ENCODE measurements at places on chromosomes 3 and 15.

GRCh38 chr3:21752749-21753347 is 1.8 kb upstream of the ZNF385D start:
- DNase-seq, result no peak

- DNase-seq, result no peak
These were observed 14.7 kb upstream of the PLA2G4F start for GRCh38 chr15:42171122-42171521.

- no peak for DNase-seq
These were observed 93.2 kb downstream of the DGKG start for GRCh38 chr3:186268616-186269448.

GRCh38 chr15:100073982-100074381 is 267.8 kb downstream of the ADAMTS17 start:
- DNase-seq, result no peak

DNA sequence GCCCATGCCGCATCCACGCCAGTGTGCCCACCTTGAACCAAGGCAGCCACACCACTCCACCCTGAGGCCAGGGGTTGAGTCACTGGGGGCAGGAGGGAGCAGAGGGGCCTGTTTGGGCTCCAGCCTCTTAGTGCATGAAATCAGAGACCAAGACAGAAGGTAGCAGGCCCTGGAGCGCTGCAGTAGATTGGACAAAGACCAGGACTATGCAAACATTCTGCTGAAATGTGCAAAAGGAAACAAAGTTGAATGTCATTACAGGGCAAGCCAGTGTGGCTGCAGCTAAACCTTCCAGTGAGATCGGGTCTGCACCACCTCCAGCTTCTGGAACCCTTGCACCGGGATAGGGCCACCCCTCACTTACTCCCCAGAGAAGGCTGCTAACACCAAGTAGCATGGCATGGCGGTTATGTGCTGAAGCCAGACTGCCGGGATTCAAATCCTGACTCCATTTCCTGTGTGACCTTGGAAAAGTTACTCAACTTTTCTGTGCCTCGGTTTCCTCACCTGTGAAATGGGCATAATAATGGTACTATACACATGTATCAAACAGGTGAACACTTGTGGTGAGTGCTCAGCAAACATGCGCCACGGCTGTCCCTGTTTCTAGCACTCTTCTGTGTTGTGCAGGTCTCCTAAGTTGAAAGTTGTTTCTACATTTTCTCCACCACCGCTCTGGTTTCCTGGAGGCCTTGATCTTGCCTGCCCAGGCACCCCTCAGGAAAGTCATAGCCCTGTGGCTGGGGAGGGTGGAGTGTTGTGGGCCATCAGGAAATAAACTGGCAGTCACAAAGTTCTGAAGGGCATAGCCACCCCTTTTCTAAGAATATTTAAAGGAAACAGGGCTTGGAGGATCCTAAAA is 25.0 kb upstream of the GP9 start:
- no peak for DNase-seq

GRCh38 chr15:62219799-62220198 is 54.7 kb upstream of the C2CD4B start:
- no peak for DNase-seq

GRCh38 chr3:193546129-193546528 is 8.6 kb downstream of the ATP13A4 start:
- no peak for DNase-seq

GRCh38 chr3:40756500-40756899 is 231.7 kb downstream of the ZNF621 start:
- no peak for DNase-seq

DNA sequence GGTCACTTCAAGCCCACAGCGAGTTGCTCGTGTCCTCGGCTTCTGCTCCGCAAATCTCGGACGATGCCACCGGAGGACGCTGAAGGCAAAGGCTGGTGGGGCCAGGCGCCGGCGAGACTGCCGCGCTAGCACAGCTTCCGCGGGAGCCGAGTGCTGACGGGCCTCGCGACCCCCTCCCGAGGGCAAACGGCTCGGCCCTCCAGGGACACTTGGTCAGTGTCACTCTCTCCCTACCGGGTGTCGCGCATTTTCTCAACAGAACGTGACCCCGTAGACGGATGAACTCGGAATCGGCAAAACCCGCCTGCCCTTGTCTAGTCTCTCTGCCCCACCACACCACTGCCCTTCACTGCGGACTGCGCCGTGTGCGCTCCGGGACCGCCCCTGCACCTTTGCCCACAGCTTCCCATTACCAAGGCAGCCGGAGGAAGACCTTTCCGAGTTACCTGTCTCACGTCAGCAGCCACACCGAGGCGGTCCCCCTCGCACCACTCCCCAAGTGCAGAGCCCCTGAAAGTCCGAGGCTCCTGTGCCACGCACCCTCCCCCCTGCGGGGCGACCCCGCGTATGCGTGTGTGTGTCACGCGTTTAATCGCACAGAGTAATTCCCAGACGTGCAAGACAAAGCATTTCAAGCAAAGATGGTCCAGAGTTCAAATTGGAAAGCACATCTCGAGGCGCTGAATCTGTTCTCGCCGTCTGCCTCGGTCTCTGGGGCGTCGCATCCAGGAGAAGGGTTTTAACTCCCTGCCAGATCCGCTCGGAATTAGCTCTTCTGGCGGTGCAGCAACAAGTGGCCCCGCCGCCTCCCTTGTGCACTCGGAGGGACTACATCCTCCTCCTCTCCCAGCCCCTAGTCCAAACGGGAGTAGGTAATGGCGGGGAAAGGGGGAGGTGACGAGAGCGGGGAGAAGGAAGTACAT is 245.0 kb upstream of the TOPAZ1 start:
- no peak for DNase-seq

- no peak for DNase-seq
These were observed 77.0 kb downstream of the PGPEP1L start for GRCh38 chr15:98930576-98930975.

DNA sequence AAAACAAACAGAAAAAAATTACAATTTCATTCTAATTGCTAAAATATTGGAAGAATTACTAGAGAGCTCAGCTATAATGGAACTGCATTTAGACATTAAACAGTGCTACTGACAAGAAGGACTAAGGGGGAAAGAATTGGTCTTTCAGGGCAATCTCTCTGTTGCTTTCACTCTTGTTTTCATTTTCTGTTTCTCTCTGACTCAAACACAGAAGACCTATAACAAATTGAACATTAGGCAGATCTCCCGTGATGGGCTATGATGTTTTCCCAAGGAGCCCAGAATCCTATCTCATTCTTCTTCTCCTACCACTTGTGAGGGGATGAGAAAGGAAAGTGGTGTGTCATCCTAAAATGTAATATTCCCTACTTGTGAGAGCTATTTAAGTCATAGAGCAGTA is 358.0 kb upstream of the TGFBR2 start:
- no peak for DNase-seq

- DNase-seq, result no peak
These were observed 12.3 kb upstream of the SEMA7A start for GRCh38 chr15:74445816-74446763.

GRCh38 chr3:143060906-143061305 is 58.7 kb upstream of the CHST2 start:
- no peak for DNase-seq

DNA sequence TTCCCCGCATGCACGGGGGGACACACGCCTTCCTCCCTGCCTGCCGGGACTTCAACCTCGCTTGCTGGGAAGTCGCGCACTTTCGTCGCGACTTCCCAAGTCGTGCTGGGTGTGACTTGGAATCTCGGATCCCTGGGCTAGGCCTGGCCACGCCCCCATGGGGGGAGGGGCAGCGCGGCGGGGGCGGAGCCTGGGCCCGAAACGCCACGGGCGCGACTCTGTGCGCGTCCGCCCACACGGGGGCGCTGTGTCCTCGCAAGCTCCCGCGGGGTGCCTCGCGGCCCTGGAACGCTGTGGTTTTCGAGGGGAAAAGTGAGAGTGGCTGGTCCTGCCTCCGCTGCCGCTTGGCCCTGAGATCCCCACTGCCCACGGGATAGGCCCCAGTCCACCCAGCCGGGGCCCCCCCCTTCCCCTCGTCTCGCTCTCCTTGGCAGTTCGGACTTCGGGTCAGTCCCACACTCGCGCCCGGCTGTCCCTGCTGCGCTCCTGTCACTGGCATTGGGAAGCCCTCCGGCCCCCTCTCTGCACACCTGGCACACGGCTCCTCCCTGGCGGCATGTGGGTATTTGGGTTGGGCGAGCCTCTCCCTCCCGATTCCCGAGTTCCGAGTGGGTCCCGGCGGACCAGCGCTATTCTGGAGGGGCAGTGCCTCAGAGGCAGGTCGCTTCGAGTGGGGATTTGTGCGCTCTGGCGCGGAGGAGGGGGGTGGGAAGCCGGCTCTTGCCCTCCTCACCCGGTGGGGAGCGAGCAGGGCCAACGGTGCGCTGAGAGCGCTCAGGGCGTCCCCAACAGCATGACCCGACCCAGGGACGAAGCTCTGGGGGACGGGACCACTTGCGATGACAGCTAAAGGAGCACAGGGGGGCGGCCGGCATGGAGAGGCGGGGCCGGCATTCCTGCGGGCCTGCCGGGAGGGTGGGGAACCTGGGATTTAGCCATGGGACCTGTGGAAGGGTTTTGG is 23.6 kb downstream of the SEC61A1 start:
- peak; percentile 91 for DNase-seq

GRCh38 chr3:43326891-43327581 is 40.7 kb downstream of the SNRK start:
- DNase-seq, result no peak

DNA sequence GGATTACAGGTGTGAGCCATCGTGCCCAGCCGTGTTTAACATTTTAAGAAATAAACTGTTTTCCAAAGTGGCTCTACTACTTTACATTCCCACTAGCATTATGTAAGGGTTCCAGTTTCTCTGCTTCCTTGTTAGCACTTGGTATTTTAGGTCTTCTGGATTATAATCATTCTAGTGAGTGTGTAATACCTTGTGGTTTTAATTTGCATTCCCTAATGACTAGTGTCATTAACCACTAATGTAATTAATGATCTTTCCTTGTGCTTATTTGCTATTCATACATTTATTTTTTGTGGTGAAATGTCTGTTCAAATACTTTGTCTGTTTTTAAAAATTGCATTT is 30.7 kb downstream of the ARIH2 start:
- no peak for DNase-seq

GRCh38 chr3:140416666-140417065 is 261.2 kb upstream of the TRIM42 start:
- no peak for DNase-seq

- no peak for DNase-seq
These were observed 461.4 kb downstream of the DIPK2A start for GRCh38 chr3:144433006-144433405.

DNA sequence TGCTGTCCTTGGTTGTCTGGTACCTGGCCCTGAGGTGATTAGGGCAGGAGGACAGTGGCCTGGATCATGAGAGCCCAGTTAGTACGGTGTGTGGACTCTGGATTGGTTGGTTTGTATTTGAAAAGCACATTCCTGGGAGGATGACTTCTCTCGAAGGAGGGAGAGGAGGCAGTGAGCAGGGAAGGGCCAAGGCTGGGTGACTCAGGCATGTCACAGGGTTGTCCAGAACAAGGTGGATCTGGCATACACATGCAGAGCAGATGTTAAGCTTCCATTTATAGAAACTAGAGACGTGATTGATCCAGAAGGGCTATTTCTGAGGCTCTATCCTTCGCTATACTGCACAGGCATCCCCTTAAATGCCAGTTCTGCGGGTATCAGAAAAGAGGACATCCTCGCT is 34.4 kb downstream of the FAM240A start:
- DNase-seq, result no peak

DNA sequence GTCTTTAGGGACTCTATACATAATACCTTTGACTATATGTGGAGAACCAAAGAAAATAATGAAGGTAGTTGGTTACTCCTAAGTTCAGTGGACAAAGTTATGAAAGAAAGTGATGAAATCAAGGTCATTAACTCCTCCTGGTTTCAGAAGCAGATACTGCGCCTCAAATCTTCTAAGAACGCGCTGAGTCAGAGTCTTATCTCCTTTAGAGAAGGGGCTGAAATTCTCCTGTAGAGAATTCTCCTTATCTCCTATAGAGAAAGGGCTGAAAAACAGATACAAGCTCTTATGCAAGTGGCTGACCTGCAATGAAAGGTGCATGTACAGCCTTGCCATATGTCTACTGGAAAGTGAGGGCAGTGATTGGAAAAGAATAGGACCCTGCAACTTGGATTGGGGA is 824.2 kb downstream of the NSUN3 start:
- DNase-seq, result no peak

DNA sequence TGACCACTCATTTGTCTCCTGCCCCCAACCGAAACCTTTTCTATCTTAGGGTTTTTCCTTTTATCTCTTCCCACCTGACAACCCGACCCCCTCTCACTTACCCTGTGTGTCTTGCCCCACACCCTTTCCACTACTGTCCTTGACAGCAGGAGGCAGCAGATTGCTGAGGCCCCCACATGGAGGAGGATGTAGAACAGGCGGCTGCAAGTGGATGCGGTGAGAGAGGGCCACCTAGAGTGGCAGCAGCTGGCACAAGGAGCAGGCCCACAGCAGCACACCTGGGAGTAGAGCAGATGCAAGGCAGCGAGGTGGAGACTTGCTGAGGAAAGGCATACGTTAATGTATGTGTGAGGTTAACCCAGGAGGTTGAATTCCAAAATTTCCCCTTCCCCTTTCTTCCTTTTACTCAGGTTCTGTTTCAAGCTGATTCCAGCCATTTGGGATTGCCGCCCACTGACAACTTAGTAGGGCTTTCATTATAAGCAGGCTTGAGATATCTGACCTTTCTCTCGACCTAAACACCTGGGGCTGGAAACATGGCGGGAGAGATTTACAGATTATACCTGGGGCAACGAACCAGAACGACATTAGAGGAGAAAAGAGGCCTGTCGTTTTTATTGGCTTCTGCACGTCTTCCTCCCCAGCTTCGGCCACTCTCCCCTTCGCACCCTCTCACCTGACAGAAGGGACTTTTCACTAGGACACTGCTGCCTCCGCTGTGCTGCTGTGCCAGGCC is 643 bp downstream of the SERINC4 start:
- DNase-seq, result peak; percentile 17

GRCh38 chr3:135495891-135496290 is 469.6 kb upstream of the PPP2R3A start:
- no peak for DNase-seq

- no peak for DNase-seq
These were observed 162.9 kb downstream of the TIGIT start for GRCh38 chr3:114456742-114457141.

- DNase-seq, result no peak
These were observed 21.0 kb downstream of the RFT1 start for GRCh38 chr3:53109190-53109589.

DNA sequence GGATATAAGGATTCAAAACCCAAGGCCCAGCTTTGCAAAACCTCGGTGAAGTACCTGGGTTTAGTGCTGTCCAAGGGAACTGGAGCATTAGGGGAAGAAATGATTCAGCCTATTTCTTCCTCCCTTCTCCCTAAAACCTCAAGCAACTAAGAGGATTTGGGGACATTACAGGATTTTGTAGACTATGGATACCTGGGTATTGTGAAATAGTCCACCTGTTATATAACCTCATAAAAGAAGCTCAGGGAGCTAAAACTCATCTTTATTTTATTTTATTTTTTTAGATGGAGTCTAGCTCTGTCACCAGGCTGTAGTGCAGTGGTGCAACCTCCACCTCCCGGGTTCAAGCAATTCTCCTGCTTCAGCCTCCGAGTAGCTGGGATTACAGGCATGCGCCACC is 8.7 kb upstream of the SMCO1 start:
- no peak for DNase-seq

GRCh38 chr15:44296625-44297524 is 8.4 kb downstream of the GOLM2 start:
- DNase-seq, result peak; percentile 55

- DNase-seq, result peak; percentile 75
These were observed 99.6 kb downstream of the FNDC3B start for GRCh38 chr3:172138792-172139507.

- DNase-seq, result no peak
These were observed 140.1 kb upstream of the ZBTB20 start for GRCh38 chr3:115287198-115287597.

GRCh38 chr3:48469046-48469915 is 22.7 kb downstream of the ATRIP start:
- DNase-seq, result no peak
